ENCODE measurements at places on chromosomes 7 and 10.

- no peak for DNase-seq
Observed at GRCh38 chr7:116380025-116380424, 119.5 kb upstream of the CAV2 start.

- DNase-seq, result no peak
Observed at GRCh38 chr7:113159746-113160339, 41.5 kb upstream of the SMIM30 start.

GRCh38 chr7:140542228-140542603, 62.9 kb upstream of the MKRN1 start:
- DNase-seq, result peak; percentile 12

DNA sequence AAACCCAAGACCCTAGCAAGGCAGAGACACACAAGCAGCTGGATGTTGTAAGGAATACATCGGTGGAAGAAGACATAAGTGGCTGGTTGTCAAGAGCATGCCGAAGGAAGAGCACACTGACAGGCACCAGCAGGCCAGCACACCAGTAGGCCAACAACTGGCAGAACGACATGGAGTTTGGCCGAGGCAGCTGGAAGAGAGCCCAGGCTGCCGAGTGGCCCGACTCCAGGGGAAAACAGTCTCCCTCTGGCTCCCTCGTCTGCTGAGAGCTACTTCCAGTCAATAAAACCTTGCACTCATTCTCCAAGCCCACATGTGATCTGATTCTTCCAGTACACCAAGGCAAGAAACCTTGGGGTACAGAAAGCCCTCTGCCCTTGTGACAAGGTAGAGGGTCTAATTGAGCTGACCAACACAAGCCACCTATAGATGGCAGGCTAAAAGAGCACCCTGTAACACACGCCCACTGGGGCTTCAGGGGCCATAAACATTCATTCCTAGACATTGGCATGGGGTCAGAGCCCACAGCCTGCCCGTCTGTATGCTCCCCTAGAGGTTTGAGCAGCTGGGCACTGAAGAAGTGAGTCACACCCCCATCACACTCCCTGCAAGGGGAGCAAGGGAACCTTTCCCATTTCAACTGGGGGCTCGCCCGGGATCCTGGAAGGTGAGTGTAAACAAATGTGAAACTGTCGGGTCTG, 14.7 kb upstream of the TNS3 start:
- DNase-seq, result no peak

- no peak for DNase-seq
Observed at GRCh38 chr7:111954474-111955381, 251.5 kb downstream of the DOCK4 start.

- no peak for DNase-seq
Observed at GRCh38 chr10:126902157-126902556, 3.1 kb upstream of the DOCK1 start.

DNA sequence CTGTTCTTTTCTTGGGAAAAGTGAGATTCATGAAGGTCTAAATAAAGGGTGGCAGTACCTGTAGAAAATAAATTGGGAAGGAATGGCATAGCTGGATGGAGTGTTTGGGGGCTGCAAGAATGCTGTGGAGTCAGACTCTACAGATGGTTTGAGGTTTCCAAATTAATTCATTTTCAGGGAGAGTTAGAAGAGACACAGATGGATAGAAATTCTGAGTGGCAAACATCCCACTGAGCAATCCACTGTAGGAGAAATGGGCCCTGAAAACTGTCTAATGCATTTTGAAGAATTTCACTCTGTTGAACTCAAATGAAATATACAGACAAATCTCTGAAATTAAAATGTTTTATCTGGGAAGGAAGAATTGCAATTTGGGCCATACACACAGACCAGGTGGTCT, 16.9 kb upstream of the NFE2L3 start:
- no peak for DNase-seq

DNA sequence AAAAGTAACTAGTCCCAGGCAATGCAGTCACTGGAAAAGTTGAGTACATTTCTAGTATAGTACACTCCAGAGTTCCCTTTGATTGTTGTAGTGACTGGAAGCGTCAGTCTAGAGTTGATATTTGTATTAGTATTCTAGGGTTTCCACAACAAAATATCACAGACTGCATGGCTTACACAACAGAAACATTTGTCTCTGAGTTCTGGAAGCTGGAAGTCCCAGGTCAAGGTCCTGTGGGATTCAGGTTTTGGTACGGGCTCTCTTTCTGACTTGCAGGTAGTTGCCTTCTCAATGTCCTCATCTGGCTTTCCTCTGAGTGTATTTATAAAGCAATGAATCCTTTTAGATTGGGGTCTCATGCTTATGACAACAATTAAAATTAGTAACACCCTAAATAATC, 1119.1 kb upstream of the PHF14 start:
- DNase-seq, result no peak

GRCh38 chr7:129492391-129492790, 9.9 kb upstream of the SMKR1 start:
- DNase-seq, result no peak

DNA sequence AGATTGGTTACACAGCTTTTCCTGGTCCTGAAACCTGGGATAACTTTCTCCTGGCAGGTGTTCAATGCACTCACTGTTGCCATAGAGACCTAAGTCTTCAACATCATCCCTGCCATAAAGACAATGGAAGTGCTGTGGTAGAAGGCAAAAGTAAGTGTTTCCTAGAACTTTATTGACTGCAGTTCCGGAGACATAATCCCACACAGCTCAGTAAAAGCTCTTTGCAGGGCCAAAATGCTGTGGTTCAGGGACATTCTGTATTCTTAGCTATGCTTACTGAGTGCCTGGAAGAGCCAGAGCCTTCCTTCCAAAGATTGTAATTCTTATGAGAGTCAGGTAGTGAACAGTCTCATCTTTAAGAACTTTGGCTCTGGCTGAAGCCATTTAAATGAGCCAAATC, 5.3 kb downstream of the WIPF3 start:
- DNase-seq, result no peak

DNA sequence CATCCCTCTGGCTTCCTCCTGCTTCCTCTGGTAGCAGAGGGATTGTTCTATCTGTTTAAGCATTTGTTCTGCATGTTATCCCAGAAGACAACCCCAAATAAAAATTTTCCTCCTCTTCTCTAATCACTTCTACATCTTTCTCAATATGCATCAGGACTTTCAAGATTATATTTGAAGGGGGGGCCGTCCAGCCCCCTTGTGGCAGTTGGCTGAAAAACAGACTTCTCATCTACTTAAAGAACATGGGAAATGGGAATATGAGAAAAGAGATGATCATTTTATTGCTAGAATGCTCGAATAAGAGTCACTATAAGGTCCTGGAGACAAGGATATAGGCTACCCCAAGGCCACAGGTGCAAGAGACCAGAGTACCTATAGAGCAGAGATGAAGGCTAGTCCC, 466.0 kb downstream of the REEP3 start:
- no peak for DNase-seq

DNA sequence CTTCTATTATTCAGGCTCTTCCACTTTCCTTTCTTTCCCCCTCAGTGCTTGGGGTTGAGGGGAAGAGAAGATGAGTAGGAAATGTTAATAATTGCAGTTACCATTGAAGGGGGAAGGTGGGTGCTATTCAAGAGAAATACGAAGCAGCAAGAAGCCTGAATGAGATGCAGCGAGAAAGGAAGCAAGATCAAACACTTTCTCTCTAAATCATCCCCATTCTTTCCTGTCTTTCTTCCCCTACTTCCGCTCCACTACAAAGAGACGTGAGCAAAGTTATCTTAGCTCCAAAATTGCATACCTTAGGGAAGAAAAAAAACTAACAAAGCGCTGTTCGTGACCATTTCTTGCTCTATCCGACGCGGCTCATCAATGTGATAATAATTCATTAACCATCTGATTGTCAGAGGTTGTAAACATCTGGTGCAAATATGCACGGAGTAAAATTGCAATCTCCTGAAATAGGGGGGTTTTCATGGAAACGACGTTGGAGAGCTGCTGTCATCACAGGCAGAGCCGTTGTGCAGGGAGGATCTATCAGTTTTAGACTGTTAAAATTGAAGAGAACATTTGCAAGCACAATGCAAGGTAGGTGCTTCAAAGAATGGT, 15.2 kb upstream of the PARD3 start:
- DNase-seq, result no peak

- DNase-seq, result no peak
Observed at GRCh38 chr7:1765336-1765735, 95.3 kb downstream of the ELFN1 start.

GRCh38 chr7:46139079-46139478, 218.0 kb upstream of the IGFBP3 start:
- DNase-seq, result no peak

DNA sequence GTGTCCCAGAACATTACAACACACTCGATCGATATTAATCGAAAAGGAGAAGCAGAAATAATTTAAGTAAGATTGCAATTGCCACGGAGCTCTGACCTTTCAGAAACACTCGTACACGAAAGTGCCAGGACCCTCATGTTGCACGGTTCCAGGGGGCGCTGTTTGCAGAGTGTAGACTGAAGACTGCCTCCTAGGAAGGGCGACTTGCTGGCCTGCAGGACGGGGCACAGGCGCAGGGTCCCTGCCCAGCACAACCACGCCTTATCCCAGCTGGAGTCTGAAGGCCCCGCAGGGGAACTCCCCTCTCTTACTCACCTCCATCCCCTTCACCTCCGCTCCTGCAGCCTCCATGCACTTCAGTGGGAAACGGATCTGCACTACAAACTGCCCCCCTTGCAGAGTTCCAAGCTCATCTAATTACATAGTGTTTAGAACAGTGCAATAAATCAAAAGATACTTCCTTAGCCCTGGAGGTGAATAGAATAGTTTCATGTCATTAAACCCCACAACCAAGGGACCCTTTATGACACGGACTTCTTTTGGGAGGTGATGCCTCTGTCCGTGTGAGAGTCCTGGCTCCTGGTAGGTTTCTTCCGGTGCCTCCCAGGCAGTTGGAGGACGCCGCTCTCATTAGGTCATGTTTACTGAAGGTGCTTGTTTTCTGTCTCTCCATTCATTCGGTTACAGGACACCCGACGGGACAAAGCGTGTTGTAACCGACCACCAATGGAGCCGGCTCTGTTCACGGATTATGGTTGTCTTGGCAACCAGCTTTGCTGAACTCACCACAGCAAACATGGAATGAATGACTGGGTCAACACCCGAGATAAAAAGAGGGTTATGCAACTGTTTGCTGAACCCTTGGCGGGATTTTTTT, 262.2 kb downstream of the BAMBI start:
- no peak for DNase-seq

DNA sequence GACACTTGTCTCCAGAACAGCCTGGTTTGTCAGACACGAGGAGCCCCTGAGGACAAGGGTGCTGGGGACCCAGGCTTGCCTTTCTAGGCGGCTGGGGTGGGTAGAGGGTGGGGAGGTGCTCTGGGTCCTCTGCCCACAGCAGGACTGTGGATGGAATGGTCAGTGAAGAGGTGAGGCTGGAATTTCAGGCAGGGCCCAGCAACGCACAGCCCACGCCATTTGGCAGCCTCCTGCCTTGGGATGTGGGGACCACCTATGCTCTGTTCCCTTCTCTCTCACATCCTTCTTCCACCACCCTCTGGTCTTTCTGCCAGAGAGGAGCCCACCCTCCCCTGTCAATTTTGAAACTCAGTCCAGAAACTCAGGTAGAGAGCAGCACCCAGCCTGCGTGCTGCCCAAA, 103.2 kb downstream of the CXCL12 start:
- no peak for DNase-seq

GRCh38 chr7:8564281-8564680, 130.9 kb downstream of the NXPH1 start:
- no peak for DNase-seq

- DNase-seq, result no peak
Observed at GRCh38 chr10:102504179-102504975, 605 bp downstream of the SUFU start.

DNA sequence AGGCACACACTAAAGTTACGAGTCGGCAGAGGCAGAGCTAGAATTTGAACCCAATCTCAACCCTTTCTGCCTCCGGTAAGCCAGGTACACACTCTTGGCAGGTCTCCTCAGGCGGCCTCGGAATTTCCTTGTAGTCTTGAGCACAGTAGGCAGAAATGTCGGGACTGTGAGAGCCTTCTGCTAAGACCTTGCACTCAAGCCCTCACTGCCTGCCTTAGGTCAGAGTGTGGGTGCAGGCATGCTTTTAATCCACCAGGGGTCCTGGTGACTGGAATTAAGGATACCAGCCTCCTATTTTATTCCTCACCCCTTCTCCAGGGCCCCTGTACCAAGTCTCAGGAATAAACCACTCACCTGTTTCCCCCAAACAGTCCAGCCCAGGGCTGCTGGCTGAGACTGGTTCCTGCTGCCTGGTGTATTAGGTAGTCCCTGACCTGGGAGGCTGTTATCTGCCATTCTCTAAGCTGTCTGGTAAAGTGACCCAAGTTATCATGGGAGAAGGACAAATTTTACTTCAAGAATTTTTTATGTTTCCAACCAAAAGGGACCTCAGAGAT, 855 bp downstream of the ATP6V1F start:
- no peak for DNase-seq

GRCh38 chr10:13891128-13892000, 304.6 kb downstream of the PRPF18 start:
- peak; percentile 44 for DNase-seq

All from substantia nigra (tissue), 51 donors.